Cardiac septum (tissue), 1 donor: ENCODE measurements at places on chromosomes 3 and 15.

GRCh38 chr15:98967916-98968315 lies 39.7 kb downstream of the PGPEP1L start:
- no peak for DNase-seq

- DNase-seq = no peak
These were observed 9.8 kb upstream of the SLC25A36 start for GRCh38 chr3:140931801-140932200.

- DNase-seq = no peak
These were observed 387.0 kb upstream of the CBLB start for GRCh38 chr3:106255870-106256248.

- no peak for DNase-seq
These were observed 281.9 kb downstream of the SHOX2 start for GRCh38 chr3:157824281-157824680.

DNA sequence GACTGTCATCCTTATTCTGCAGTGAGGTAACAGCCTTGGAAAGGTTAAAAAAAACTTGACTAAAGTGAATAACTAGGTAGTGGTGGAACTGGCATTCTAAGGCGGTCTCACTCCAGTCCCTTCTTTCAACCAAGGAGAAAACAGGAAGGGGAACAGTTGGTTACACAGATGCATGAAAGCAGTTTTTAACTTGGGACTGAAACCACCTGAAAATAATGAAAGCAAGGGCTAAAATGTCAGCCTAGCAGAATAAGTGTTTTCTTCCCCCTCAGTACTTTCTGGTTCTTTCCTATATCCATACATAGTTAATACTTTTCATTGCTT lies 748 bp upstream of the AVEN start:
- no peak for DNase-seq

- no peak for DNase-seq
These were observed 17.1 kb upstream of the LZTFL1 start for GRCh38 chr3:45858809-45859543.

DNA sequence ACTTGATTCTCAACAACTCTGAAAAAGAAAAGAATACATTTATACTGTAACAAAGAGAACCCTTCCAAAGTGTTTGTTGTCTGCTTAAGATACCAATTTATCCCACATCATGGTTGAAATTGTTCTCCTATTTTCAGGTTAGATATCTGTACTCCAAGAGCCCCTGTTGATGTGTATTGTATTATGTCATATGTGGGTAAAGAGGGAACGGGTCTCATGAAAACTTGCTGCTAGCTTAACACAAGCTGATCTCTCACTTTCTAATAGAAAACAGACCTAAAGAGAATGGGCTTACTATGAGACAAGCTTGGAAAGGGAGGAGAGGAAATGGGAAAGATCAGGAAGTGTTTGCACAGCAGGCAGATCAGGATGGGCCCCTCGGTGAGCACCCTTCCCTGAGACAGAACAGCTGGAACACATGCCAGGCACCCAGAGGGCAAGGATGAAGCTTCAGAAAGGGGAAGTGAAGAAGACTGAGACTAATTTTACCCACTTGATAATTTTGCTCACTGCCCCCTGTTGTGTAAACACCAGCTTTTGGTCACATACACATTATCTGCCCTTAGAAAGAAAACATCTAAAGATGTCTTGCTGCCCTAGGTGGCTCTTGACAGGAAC lies 747.9 kb upstream of the CCDC54 start:
- no peak for DNase-seq

- DNase-seq = peak; percentile 66
These were observed 8.4 kb downstream of the ITGB5 start for GRCh38 chr3:124878561-124879336.

GRCh38 chr3:161950318-161950868 lies 453.8 kb downstream of the OTOL1 start:
- no peak for DNase-seq

DNA sequence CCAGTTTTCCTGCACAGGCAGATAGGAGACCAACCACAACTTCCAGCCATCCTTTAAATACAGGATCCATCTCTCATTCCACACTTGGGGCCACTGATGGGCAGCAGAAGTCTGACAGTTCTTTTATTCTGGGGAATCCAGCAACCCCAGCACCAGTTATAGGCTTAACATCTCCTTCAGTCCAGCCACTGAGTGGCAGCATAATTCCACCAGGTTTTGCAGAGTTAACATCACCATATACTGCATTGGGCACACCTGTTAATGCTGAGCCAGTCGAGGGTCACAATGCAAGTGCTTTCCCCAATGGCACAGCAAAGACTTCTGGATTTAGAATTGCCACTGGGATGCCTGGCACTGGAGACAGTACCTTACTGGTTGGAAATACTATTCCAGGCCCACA lies 2.9 kb downstream of the NPAP1 start:
- no peak for DNase-seq

DNA sequence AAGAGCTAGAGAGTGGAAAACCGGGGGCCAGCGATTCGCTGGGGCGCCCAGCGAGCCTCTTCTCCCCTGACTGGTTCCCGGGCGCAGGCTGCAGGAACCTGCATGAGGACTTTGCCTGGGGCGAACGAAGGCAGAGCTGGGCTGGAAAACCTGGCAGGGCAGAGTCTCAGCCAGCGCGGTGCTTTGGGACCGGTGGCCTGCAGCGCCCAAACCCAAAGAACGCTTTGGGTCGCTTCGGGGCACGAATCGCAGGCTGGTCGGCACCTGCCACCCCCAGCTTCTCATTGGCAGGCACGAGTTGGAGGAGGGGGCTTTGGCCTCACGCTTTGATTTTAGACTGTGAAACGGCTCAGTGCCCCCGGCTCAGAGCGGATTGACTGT lies 3.0 kb downstream of the ONECUT1 start:
- no peak for DNase-seq

DNA sequence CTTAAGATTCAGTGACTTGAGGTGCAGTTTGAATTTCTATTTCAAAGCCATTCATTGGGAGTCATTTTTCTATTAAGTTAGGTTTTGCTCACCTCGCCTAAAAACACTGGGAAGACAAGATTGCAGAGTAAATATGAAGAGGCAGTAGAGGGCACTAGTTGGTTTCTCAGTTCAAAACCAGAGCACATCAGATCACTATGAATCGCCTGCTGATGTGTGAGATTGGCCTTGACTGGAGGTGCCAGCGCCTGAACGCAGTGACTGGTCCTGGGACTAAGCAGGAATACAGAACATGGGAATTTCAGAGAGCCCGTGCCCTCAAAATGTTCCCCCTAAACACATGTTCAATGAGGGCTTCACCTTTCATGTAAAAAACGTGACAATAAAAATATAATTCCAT lies 229.0 kb downstream of the ITPR1 start:
- DNase-seq = no peak

- DNase-seq = no peak
These were observed 149.1 kb downstream of the SEMA6D start for GRCh38 chr15:47866446-47866845.

DNA sequence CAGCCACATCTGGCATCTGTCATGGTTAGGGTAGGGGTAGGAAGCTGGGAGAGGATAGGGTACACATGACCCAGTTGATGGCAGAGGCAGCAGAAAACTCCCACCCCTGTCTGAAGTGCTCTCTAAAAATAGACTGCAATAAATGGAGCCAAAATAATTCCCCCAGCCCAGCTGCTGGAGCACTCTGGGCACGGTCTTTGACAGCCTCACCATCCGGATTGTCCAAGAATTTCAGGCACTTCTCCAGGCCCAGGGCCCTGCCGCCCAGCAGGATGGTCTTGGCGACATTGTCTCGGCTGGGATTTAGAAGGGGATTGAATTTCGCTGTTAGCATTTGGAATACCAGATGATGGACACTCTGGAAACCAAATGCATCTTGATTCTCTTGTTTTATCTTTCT lies 103.7 kb downstream of the IQSEC1 start:
- DNase-seq = no peak

DNA sequence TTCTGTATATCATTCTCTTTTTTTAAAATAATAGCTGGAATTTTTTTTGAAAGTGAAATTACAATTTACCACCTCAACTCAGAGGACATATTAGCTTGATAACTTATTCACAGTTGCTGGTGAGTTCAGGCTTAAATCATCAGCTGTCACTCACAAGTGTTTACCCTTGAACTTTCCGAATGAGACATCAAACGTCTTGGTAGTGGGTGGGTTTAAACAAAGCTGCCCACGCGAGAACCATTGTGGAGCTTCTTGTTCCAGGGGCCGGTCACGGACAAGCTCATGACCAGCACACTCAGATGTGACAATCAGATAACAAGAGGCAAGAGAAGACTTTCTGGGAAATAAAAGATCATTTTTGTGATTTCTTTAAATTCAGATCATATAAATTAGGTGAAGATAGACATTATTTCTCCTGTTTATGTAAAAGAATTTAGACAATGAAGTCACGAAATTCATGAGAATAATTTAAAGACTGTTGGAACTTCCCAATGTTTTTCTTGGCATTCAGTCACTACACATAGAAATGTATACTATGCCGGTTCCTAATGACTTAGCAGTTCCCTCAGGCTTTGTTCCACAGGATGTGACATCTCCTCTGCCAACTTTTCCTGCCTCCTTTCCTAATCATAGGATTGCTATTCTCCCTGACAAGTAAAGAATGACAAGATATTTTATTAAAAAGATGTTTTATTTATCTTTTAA lies 29.3 kb downstream of the BTD start:
- no peak for DNase-seq

- DNase-seq = no peak
These were observed 56.3 kb upstream of the CFAP20DC start for GRCh38 chr3:59106085-59106648.

DNA sequence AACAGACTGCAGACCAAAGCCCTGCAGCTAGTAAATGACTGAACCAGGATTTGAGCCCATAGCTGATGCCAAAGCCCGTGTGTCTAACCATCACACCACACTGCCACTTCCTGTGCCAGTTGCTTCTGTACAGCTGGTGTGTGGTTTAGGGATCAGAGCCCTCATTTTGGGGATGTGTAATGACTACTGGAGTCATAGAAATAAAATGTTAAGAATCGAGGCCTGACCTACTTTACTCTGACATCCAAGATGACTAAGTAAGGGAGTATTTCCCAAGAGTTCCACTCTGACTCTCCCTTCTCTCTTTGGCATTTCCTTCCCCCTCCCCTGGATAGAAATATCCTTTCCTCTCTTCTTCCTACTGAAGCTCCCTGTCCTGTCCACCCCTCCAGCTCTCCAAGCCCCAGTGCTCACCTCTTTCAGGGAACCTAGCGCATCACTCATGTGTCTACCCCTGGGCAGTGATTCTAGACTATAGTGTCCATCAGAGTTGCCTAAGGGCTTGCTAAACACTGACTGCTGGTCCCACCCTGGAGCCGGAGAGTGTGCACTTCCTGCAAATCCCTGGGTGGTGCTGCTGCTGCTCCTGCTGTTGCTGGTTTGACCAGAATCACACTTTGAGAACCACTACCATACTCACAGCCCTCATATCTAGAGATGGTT lies 53.8 kb downstream of the MGLL start:
- DNase-seq = no peak

- no peak for DNase-seq
These were observed 216.9 kb downstream of the ZBTB20 start for GRCh38 chr3:114929971-114930732.

GRCh38 chr15:31236184-31237042 lies 90.2 kb upstream of the KLF13 start:
- peak; percentile 88 for DNase-seq

DNA sequence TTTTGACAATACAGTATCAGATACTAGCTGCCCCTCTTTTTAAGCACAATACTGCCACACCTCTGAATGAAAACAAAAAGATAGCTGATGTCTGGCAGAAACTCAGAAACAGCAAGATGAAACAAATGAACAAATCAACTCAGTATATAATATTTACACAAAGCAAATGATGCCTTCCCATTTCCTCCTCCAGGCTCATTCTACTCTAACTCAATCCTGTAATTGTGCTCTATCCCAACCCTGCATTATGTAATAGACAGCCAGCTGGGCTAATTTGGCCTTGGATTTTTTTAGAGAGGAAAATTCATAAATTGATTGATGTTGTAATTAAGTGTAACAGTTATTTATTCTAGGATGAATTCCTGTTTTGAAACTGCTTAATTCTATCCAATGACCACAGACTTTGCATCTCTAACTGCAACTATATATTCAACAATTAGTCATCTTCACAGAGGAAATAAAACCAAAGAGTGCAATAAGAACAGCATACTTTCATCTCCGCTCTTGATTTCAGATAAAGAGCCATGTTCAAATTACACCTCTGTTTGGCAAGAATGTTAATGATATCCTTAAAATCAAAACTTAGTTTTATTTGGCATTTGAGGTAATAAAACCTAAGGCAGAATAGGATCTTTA lies 6.1 kb downstream of the ATG3 start:
- DNase-seq = no peak

GRCh38 chr3:13229273-13229949 lies 156.2 kb upstream of the IQSEC1 start:
- no peak for DNase-seq

DNA sequence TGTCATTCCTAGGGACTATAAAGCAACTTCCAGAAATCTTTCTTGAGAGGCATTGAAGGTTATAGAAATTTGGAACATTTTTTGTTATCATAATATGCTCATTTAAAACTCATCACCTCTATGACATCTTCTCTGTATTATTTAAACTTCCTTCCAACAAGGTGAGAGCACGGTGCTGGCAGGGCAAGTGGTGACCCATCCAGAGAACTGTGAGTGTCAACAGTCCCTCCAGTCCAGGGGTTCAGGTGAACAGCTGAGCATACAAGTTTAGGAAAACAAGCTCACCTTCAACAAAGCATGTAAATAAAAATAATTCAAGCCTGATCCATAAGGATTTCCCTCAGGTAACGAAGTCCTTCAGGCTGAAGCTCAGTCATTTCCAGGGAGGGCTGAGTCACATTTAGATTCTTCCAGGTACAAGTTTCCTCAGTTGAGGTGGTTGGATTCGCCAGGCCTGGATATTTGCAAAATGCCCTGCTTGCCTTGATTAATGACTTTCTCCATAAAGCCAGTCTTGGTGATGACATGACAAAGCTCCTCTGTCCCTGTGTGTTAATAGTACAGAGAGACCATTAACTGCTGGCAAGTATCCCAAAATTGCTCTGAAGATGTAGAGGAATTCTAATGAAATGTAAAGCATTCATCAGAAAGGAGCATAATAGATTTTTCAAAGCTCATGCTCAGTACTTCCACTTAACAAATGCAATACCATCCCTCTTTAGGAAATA lies 263.6 kb upstream of the GADL1 start:
- DNase-seq = no peak

- DNase-seq = no peak
These were observed 62.0 kb downstream of the TSC22D2 start for GRCh38 chr3:150469931-150470740.

DNA sequence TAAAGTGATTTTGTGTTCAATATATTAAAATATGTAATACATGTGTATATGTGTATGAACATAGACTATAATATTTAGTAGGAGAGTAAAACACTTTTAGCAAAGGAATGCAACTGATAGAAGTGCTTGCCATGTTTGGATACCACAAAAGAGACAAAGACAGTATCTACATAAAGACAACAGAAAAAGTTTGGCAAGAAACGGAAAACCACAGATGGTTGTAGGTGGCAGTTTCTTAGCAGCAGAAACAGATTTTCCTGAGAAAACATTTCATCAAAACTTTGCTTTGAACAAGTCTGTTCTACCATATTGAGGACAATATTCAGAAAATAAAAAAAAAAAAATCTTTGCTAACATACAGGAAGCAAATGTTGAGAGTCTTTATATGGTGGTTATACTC lies 1560.4 kb upstream of the GBE1 start:
- DNase-seq = no peak

GRCh38 chr3:186687120-186687651 lies 21.4 kb downstream of the HRG start:
- no peak for DNase-seq

- no peak for DNase-seq
These were observed 118.1 kb downstream of the FBLN2 start for GRCh38 chr3:13666781-13667709.
